ENCODE measurements at places on chromosomes 2 and 18.

DNA sequence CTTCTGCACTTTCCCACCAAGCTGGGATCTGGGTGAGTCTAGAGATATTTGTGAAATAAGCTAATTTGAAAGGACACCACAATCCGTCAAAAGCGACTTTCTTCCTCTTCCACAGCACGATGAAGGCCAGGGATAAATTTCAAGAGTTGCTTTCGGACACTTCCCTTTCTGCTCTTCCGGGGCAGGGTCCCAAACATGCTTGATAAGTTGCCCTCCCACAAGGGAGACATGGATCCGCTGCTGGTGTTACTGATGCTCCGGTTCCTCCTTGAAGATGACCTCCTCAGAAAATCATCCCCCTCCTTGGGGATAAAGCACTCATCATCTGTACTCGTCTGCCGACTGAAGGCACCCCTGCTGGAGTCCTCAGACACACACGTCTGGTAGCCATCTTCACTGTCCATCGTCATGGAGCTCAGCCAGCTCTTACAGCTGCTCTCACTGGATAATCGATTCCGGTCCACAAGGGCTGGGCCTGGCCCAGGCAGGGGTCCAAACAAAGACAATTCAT is 28.2 kb downstream of the CYTIP start:
- no peak for DNase-seq

DNA sequence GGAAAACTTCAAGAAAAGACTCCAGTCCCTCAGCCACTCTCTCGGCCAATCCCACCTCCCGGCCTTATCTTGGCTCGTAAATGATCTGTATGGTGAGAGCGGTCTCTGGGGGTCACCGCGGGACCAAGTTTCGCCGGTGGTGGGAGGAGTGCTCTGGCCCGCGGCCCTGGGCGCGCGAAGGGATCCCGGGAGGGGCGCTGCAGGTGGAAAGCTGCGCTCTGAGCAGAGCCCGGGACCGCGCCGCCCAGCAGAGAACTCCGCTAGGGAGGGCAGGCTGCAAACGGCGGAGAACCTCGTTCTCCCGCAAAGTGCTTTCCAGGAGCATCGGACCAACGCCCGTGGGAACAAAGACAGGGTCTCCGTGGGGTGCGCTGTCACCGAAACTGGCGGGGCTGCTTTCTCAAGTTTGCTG is 622 bp downstream of the LRP2 start:
- DNase-seq: no peak

GRCh38 chr2:126748929-126749518 is 93.1 kb downstream of the GYPC start:
- DNase-seq: no peak

DNA sequence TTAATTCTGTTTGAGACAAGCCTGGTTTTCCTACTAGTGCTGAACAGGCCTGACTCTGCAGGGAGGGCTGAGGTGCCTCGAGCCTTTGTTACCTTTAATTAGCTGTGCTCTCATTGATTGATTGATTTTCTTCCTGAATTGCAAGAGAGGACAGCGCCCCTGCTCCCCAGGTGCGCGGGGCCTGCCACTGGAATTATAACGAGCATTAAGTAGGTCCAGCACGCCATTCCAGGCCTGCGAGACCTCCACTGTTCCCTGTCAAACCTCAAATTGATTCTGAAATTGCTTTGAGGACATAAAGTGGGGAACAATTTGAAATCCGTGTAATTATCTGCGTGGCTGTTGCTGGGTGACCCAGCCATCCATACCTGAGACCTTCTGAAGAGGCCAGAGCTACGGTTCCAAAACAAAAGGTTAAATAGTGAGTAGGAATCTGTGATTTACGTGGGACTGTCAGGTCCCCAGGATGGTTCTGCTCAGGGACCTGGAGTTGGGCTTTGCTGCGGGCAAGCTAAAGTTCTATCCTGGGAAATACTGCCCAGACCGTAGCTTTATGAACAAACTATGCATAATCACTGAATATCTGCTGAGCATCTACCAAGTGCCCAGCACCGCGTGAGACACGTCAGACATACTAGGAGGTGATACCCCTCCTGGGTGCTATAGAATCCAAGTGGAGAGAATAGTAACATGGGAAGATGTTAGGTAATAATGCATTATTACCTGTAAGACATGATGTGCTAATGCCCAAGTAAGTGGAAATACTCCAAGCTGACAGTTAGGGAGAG is 104.1 kb downstream of the ZBTB7C start:
- DNase-seq: no peak

- DNase-seq: no peak
Measured at GRCh38 chr18:45837283-45838070, 12.0 kb downstream of the SIGLEC15 start.
